ENCODE measurements at places on chromosomes 11 and 22.

- DNase-seq, result no peak
Observed at GRCh38 chr11:92204731-92205130, 19.9 kb upstream of the FAT3 start.

DNA sequence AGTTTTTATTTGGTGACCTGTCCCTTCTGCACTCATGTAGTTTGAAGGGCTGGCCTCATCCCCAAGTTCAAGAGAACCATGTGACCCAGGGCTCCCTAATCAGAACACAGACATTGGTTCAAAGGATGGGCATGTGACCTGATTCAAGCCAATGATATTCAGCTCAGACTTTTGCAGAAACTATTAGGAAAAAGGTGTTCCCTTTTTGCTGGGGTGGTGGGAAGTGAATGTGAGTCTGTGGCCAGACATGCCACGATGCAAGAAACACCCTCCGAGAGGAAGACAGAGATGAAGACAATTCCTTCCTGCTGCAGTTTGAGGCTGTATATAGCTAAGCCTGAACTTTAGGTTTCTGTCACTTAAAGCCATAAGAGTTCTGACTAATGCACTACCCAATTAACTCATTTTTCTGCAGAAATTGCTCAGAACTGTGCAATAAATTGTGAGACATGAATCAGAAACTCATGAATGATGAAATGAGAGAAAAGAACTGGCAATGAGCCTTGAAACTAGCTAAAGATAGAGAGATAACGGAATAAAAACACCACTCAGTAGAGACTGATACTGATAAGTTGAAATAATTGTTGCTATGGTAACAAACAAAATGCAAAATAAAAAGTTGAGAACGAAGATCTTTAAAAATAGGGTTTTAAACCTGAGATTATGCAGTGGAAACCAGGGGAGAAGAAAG, 9.2 kb upstream of the MAPK1 start:
- no peak for DNase-seq

DNA sequence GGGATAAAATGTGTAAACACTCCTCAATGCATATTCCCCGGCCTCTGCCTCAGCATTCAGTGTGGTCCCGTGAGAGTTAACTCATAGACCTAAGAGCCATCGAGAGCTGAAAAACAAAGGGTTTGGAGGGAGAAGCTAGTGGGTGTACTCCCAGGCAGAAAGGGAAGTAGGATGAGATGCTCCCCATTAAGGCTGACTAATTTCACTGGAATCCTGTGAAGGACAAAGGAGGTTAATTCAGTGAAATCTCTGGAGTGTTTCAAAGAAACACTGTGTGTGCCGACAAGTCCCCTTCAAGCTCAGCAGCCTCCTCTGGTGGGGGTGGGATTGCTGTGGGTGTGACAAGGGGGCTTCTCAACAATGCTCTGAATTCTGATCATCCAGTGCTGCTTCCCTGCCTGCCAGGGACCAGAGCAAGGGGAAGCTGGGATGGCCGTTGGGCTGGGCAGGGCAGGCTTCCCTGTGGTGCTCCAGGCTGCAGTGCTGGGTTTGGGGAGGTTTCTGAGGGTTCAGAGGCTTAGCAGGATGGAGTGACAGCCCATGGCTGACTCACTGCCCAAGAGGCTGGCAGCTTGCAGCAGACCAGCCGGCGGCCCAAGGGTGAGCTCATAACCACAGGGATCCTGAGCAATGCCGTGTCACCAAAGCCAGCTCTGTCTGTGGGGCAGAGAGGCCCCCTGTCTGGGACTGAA, 61.4 kb upstream of the BMAL1 start:
- DNase-seq, result no peak

- peak; percentile 96 for DNase-seq
Observed at GRCh38 chr11:123103326-123103980, 41.5 kb upstream of the HSPA8 start.

- DNase-seq, result no peak
Observed at GRCh38 chr11:63877658-63878241, 38.8 kb downstream of the MARK2 start.

Data from cerebellar nuclear complex (tissue), 1 donor.